ENCODE measurements at places on chromosomes 5 and 9.
A peak's percentile ranks its signal among the peaks of the same experiment; 100 is the strongest.

DNA sequence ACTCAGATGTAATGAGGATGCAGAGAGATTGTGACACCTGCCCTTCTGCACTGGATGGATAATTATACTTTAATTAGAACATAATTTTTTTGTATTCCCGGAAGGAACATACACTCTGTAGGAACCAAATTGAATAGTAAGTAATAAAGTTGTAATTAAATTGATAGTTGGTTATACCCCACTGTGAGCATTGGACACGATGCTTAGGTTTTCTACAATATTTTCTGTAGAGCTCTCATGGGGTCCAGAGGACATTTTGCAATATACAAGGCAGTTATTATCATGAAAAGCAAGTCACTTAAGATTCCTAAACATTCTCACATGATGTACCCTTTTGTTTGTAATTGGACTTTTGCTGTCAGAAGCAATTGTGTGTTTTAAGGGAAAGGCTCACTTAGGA, 63.4 kb downstream of the DIRAS2 start:
- DNase-seq, result no peak

GRCh38 chr5:176542135-176542595, 5.0 kb upstream of the RNF44 start:
- no peak for DNase-seq

- DNase-seq, result no peak
Observed at GRCh38 chr5:20360263-20360662, 372.3 kb upstream of the CDH18 start.

DNA sequence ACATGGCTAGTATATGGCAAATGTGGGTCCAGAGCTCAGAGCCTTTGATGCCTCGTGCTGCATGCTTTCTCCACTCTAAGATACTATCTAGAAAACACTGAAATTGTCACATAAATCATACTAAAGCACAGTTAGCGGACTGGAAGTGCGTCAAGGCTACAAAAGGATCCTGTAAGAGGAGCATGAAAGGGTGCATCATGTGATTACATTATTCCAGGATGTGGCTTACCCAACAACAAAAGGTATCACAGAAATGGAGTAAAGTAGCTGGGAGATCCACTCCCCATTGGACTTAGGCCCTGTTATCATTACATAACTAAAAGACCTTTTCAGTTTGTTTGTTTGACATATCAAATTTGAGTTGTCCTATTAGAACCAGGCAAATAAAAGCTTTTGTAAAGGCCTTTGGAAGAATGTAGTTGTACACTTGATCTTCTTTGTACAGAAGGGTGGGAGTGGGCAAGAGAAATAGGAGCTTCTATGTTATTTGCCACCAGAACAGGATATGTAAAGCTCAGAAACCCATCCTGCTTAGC, 6.9 kb downstream of the SLC31A1 start:
- no peak for DNase-seq

DNA sequence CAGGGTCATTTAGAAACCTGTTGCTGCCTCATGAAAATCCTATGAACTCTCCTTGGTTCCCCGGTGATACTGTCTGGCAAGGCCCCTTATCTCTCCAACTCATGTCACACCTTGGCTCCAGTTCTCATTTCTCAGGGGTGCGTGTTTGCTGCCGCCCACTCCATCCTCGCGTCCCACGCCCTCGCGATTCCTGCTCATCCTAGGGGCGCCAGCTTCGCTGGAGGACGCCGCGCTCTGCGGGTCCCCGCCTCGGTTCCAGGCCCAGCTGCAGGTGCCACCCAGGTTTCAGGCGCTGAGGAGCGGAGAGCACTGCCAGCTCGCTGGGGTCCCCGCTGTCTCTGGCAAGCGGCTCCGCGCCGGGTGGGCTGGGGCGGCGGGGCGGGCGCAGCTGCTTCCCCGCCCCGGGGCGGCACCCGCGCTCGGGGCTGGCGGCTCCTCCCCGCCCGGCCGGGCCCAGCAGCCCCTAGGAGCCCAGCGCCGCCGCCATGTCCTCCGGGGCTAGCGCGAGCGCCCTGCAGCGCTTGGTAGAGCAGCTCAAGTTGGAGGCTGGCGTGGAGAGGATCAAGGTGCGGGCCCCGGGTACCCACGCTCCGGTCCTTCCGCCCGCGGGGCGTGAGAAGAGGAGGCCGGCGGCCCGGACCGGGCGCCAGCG, at the start of gene GNG10:
Gene GNG10 (plus strand): TSS at position 456 of the 652 bp plus-strand sequence. CDS start 30 bp downstream, at position 486.
- DNase-seq, result peak; percentile 19

DNA sequence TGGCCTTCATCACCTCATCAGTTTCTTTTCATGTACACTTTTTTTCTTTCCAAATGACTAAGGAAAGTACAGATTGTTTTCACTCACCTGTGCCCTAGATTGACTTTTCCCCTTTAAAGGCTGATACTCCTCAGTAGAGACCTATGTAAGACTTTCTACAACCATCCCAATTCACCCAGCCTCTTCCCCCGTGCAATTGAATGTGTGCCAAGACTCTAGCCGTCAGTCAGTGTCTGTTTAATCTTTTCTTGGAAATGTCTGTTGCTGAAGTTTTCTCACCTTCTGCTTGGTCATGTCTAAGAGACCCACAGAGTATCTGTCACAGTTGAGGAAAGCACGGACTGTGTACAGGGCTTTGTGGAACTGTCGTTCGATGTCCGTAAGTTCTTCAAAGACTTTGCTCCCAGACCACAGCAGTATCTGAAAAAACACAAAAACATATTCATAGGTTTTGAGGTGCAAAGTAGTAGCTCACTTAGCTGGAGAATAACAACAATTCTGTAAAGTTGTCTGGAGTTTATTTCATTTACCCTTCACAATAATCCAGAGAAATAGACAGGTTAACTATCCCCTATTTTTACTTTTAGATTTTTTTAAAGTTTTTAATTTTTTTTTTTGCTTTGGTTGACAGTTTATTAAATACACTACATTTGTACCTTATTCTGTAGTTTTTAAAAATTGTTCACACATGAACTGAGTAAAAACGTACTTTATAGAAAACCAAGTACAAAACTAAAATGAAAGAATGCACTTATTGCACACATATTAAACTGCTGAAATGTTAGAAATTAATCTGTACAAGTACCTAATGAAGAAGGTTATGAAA, 13.6 kb downstream of the PDE6A start:
- DNase-seq, result no peak

GRCh38 chr9:123775289-123776284, 154.3 kb downstream of the DENND1A start:
- DNase-seq, result no peak

- DNase-seq, result no peak
Observed at GRCh38 chr5:147832541-147832940, 1.1 kb upstream of the SPINK1 start.

- peak; percentile 44 for DNase-seq
Observed at GRCh38 chr9:83934569-83935275, 13.5 kb upstream of the KIF27 start.

DNA sequence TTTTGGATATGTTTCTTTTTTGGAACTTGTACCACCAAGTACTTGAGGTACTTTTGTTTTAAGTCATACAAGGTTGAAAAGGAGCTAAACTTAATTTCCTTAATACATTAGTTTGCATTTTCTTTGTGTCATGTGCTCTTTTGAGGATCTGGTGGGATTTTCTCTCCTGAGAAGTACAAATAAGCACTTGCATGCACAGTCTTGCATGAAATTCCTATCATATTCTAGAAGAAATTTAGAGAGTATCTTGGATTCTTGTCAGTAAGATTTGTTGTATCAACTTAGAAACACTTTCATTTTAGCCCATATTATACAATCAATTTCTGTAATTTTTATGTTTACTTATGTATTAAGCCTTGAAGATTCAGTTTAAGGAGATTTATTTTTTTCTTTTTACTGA, 64.9 kb downstream of the CCNH start:
- no peak for DNase-seq

DNA sequence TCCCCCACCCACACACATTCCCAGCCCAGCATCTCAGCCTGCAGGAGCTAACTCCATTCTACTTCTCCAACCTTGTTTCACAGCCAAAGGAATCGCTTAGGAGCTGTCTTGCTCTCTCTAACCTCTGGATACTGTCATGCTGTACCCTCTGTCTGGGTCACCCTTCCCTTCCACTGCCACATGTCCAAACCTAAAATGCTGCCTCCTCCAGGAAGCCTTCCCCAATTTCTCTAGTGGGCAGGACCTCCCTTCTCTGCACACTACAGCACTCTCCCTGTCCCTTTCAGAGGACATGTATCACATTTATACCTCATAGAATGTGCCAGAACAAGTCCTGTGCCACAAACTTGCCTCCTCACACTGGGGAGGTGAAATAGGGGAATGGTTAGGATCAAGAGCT, 30.8 kb downstream of the WHRN start:
- DNase-seq, result no peak

- no peak for DNase-seq
Observed at GRCh38 chr5:167050568-167051401, 1240.7 kb upstream of the WWC1 start.

GRCh38 chr5:112203229-112203628, 215.8 kb downstream of the EPB41L4A start:
- no peak for DNase-seq

DNA sequence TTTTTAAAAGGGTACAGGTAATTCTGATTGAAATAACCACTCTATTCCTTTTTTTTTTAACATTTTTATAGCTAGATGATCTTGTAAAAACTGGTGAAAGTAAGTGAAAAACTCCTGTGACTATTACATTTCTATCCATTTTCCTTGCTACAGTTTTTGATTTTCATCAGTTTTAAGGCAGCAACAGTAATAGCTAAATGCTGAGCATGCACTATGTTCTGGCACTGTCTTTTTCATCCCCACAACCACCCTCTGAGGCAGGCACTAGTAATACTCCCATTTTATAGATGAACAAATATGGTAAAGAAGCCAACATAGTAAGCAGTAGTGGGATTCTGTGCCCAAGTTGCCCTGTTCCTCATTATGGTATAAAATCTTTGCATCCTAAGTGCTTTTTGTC, 113.0 kb upstream of the IL7R start:
- no peak for DNase-seq

DNA sequence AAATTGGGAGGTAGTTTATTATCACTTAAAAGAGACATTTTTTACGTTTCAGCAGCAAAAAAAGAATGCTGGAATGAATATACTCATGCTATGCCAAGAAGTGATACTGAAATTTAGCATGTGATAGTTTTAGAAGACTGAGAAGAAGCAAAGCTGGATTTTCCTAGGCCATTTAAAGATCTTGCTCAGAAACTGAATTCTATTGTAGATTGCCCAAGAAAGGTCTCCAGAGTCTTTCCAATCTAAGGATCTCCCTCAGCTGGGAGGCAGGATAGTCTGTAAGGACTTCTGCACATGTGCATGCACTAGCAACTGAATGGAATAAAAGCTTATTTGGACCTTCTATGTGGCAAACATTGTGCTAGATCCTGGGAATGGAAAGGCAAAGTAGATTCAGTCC, 334.5 kb downstream of the DTWD2 start:
- no peak for DNase-seq

DNA sequence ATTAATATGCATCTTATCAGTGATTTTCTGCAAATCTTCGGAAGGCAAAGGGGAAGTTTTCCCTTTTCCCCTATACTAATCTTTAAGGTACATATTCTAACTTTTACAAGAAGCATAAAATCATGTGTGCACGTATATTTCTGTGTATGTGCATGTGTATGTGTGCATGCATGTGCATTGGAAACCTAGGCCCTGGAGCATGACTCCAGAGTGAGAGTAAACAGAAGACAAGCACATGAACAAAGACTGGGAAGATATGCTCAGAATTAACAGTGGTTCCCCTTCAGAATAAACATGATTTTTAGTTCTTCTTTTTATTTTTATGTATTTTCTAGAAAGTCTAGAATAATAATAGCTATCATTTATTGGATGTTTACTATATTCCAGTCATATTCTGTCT, 10.9 kb upstream of the SELENOP start:
- no peak for DNase-seq

DNA sequence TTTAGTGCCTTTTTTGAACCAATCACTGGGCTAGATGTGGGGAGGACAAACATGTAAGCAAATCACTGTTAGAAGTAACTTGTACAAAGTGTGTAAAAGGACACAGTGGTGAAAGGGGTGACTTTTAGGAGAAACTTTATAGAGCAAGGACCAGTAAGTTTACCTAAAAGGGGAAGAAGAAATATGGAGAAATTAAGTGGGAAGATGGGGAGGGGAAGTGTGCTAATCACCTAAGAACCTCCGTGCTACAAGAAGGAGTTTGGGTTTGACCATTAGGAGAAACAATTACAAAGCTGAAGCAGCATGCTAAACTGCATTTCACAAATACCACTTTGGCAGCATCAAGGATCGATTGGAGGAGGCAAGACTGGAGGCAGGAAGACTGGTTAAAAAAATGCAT, 17.3 kb downstream of the ITGA1 start:
- DNase-seq, result no peak

DNA sequence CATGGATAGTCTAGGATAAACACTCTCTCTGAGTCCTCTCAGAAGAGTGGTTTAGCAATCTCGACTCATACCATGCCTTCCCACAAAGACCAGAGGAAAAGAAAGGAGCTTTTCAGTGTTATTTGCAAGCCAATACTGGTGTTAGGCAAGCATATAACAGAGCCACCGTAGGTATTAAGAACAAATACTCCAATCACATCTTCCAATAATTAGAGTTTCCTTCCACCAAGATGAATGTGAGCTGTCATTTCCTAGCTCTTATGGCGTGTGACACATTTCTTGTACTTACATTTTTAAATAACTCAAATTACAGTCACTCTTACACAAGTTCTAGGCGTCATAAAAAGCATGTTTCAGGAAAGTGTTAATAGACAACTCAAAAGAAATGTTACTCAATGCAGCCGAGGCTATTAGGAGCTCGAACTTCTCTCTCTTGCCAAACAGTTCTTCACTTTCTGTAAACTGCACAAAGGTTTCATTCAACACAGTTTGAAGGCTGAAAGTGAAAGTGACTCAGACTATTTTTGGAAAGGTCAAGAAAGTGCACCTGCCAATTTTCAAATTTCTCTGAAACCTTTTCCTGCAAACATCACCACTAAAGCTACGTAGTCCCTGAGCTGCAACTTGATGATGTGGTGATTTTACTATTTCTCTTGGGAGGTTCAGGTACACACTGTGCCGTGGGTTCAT, 153.8 kb downstream of the AUH start:
- peak; percentile 66 for DNase-seq

GRCh38 chr9:86867804-86868313, 79.4 kb downstream of the GAS1 start:
- no peak for DNase-seq

DNA sequence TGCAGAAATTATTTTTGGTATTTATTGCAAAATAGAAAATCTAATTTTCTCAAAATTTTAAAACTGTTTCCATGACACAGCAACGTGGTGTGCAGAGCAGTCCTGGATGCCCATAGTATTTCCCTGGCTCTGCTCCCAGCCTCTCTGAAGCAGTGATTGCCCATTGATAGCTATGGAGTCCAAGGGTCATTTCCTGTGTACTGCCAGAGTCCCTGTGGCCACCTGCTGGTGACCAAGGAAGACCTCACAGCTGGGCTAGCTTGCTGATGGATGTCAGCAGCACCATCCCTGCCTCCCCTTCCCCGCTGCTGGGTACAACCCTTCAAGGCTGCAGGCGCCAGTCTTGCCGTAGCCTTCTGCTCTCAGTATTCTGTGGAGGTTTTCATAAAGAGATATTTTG, 184.1 kb downstream of the DIRAS2 start:
- no peak for DNase-seq

DNA sequence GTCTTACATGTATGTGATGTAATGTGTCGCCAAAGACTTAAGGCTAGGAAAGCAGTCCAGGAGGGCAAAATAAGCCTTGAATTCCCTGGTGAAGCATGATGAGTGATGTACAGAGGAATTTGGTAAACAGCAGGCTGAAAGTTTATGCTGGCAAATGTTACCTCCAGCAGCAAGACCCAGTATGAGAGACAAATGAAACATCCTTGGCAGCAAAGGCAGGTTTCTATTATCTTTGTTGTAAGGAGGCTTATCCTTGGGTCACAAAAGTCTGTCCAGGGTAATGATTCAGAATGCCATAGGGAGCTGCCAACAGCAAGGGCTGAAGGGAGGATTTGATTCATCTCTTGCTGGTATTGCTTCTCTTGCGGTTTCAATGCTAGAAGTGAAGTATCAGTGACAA, 75.9 kb upstream of the HTR4 start:
- DNase-seq, result peak; percentile 8
